ENCODE measurements at places on chromosomes 5 and 9.

- DNase-seq = no peak
These were observed 15.1 kb downstream of the ROPN1L start for GRCh38 chr5:10456583-10457420.

DNA sequence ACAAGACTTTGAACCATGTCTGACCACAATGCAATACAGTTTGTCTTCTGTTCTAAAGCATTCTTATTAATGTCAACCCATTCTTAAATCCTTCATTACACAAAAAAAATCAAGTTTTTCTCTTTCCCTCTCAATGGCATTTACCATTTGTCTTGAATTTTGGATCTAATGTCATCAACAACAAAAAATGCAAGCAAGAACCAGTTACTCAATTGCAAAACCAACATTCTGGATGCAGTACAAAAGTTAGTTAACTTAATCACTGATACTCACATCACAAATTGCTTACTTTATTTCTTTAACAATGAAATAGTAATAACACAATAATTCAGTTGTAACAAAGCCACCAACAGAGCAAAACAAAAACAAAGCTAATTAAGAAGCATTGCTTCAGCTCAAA, 6.0 kb downstream of the C9orf40 start:
- DNase-seq = no peak

DNA sequence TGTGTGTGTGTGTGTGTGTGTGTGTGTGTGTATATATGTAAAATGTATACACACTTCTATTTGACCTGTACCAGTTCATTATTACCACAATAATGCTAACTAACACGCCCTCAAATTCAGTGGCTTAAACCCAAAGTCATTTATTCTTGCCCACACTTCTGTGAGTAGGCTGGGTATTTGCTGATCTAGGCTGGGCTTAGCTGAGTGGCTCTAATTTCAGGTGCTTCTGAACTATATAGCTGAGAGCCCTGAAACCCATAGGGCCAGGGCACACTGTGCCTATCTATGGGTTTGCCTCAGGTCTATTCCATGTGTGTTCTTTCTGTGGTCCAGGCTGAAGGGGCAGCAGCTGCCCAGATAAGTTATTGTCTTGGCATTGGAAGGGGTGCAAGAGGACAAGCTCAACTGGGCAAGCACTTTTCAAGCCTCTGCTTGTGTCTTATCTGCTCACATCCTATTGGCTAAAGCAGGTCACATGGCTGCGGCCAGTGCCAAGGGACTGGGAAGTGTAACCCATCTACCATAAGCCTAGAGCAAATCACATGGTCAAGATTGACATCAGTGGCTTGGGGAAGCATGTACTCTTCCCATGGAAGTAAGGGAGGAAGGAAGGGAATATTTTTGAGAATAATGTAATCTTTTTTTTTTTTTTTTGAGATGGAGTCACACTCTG, 139.9 kb downstream of the PALM2AKAP2 start:
- no peak for DNase-seq

DNA sequence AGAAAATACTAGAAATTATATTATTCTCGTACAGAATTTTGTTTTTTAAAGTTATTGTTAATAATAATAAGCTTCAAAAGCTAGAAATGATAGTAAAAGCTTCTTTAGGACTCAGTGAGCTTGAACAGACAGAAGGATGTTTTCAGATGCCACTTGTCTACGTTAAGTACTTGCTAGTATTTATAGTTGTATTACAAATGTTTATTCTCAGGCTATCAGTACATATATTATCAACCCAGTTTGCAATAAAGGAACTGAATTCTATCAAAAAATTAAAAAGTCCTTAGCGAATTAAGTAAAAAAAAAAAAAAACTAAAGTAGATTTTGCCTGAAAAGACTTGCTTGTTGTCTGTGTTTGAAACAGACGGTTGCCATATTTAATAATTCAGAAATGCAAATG, 23.9 kb downstream of the HCN1 start:
- DNase-seq = no peak

GRCh38 chr5:88827997-88828396, 55.0 kb downstream of the MEF2C start:
- no peak for DNase-seq

DNA sequence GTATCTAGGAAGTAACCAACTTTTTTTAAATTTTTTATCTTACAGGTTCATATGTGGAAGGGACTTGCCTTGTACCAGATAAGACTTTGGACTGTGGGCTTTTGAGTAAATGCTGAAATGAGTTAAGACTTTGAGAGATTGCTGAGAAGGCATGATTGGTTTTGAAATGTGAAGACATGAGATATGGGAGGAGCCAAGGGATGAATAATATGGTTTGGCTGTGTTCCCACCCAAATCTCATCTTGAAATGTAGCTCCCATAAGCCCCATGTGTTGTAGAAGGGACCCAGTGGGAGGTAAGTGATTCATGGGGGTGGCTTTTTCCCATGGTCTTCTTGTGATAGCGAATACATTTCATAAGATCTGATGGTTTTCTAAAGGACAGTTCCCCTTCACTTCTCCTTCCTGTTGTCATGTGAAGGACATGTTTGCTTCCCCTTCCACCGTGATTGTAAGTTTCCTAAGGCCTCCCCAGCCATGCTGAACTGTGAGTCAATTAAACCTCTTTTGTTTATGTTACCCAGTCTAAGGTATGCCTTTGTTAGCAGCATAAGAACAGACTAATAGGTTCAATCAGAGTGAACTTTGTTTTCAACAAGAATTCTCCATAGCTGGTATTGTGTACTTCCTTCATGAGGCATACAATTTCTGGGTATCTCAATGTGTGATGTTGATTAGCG, 535.6 kb upstream of the MEF2C start:
- DNase-seq = no peak

DNA sequence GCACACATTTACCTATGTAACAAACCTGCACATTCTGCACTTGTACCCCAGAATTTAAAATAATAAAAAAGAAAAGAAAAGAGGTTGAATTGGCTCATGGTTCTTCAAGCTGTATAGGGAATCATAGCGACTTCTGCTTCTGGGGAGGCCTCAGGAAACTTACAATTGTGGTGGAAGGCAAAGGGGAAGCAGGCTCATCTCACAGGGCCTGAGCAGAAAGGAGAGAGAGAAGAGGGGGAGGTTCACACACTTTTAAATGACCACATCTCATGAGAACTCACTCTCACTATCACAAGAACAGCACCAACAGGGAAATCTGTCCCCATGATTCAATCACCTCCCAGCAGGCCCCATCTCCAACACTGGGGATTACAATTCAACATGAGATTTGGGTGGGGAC, 214.6 kb downstream of the CDK5RAP2 start:
- no peak for DNase-seq

DNA sequence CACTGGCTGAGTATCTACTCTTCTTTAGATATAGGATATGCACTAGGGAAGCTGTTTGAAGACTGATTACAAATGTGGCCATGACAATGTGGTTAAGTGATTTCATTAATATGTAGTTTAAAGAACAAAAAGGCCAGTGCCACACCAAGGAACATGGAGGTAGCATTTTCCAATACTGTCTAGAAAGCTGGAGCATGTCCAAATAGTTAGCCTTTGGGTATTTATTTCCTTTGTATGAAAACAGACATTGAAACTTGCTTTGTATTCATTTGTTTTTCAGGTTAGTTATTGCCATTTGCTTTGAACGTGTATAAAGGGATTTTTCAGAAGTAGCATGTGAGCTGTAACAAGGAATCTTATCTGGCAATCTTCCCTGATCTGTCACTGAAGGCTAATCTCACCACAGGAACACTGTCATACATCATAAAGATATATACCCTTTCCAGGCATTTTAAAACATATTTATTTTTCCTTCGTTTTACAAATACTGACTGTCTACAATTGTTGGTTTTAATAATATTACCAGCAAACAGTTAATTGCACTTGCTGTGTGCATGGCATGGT, 93.4 kb downstream of the PLPPR1 start:
- DNase-seq = no peak

- DNase-seq = no peak
These were observed 236.4 kb downstream of the CAAP1 start for GRCh38 chr9:26656003-26656870.

GRCh38 chr9:98856982-98857381, 49.5 kb downstream of the GALNT12 start:
- DNase-seq = no peak

GRCh38 chr9:479304-479970, 264.8 kb downstream of the DOCK8 start:
- no peak for DNase-seq

GRCh38 chr9:4904322-4905134, 80.5 kb upstream of the JAK2 start:
- peak; percentile 42 for DNase-seq

GRCh38 chr5:45491368-45491767, 204.8 kb downstream of the HCN1 start:
- no peak for DNase-seq

DNA sequence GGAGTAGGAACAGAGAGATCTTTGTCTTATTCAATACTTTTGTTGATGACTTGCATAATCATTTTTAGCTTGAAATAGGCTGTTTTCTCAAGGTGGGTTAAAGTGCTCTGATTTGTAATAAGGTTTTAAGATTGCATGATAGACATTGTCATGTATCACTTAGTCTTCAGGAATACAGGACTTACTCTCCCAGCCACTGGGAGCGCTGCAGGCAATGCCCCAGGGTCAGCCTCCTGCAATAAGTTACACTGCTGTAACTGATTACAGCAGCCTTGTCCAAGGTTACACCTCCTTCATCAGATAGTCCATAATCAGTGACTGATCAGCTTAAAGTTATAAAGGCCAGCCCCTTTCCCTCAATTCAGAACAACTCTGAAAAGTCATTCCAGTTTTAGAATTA, 218.6 kb downstream of the ESM1 start:
- no peak for DNase-seq

- DNase-seq = no peak
These were observed 28.5 kb downstream of the GSN start for GRCh38 chr9:121296213-121297127.
